Activated CD4-positive, alpha-beta T cell treated with anti-CD3 and anti-CD28 coated beads for 36 hours (primary cell): ENCODE measurements at places on chromosomes 11 and 22. TPM values are rescaled to one million over a fixed set of nuclear protein-coding genes. Genes with fewer than 3 reads are reported as not detected.

INS gene
- total RNA-seq: not detected

ARHGAP8 gene
- 3.3 TPM for total RNA-seq

- DNase-seq: no peak
- no peaks in the 10 kb centered on the region for H3K36me3 ChIP-seq
- H3K27ac ChIP-seq: no peak overlapping the region
- no peaks in the 10 kb centered on the region for H3K4me1 ChIP-seq
- peaks cover 4% of the 10 kb centered on the region for H3K27me3 ChIP-seq
- H3K4me3 ChIP-seq: no peak overlapping the region
Measured at GRCh38 chr22:43448048-43448447, 36.2 kb downstream of the MPPED1 start.

FOLR3 gene
- total RNA-seq: not detected

- H3K27ac ChIP-seq: no peak overlapping the region
- DNase-seq: no peak
- no peaks in the 10 kb centered on the region for H3K36me3 ChIP-seq
- no peaks in the 10 kb centered on the region for H3K27me3 ChIP-seq
Measured at GRCh38 chr11:124174001-124174583, 9.1 kb upstream of the OR10D3 start.

INPP5J gene
- total RNA-seq: 0.23 TPM

SMCO4 gene
- total RNA-seq: 24.6 TPM

DNA sequence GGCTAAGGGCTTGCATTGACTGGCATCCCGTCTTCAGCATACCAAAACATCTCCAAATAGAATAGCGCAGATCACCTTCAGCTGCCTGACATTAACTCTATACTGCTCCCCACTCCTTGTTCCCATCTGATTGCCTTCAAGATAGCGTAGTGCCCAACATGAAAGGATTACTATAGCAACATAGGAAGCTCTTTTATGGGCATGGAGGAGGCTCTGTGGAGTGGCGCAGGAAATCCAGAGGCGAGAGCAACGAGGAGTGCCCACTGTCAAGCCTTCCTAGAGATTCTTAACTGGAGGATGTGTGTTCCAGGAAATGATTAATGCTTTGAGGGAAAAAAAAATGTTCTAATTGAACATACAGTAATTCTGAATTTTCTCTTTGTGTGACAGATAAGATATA lies 213.3 kb downstream of the CADM1 start:
- H3K4me1 ChIP-seq: no peaks in the 10 kb centered on the region
- peaks cover 5% of the 10 kb centered on the region for H3K27me3 ChIP-seq
- H3K36me3 ChIP-seq: no peaks in the 10 kb centered on the region
- DNase-seq: no peak
- no peak overlapping the region for H3K27ac ChIP-seq
- no peak overlapping the region for H3K4me3 ChIP-seq
